NCI-H510A (cell line): ENCODE measurements at places on chromosomes 11 and 22.
A peak's percentile ranks its signal among the peaks of the same experiment; 100 is the strongest.

DNA sequence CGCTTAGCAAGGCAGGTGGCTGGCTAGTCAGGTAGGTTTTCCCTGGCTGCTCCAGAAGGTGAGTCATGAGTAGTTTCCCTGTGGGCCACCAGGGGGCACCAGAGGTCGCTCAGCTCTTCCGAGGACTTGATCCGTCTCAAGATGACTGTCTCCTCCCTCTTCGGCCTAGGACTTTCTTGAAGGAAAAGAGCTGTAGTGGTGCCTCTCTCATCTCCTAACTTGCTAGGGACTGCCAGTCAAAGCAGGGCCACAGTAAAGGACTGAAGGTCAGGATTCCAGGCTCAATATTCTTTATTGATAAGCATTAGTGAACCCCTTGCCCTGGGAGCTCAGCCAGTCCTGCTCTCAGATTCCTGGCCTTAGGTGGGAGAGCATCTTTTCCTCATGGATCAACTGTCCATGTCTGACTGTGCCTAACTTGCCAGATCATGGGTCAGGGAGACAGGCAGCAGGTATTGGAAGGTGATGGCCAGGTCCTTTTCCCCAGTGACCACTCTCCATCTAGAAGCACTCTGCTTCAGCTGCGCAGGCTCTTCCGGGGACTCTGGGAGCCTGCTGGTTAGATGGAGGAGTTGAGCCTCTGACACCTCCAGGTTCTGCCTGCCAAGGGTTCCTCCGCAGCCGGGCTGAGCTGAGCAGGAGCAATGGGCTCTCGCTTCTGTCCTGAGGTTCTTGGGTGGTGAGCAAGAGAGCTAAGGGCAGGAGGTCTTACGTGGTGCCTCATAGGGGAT, 1.9 kb downstream of the POLD4 start:
- no peak for DNase-seq

DNA sequence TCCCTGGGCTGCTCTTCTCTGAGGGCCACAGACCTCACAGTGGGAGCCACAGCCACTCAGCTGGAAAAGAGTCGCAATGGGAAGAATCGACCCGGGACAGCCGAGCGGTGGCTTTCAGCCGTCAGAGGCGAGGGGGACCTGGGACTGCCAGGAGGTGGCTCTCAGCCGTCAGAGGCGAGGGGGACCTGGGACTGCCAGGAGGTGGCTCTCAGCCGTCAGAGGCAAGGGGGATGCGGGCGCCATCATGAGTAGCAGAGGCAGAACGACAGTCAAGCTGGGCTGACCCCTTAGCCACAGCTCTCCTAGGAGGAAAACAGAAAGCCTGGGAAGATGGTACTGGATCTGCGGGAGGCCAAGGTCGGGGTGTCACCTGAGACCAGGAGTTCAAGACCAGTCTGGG, 14.9 kb upstream of the MUC2 start:
- DNase-seq, result no peak

DNA sequence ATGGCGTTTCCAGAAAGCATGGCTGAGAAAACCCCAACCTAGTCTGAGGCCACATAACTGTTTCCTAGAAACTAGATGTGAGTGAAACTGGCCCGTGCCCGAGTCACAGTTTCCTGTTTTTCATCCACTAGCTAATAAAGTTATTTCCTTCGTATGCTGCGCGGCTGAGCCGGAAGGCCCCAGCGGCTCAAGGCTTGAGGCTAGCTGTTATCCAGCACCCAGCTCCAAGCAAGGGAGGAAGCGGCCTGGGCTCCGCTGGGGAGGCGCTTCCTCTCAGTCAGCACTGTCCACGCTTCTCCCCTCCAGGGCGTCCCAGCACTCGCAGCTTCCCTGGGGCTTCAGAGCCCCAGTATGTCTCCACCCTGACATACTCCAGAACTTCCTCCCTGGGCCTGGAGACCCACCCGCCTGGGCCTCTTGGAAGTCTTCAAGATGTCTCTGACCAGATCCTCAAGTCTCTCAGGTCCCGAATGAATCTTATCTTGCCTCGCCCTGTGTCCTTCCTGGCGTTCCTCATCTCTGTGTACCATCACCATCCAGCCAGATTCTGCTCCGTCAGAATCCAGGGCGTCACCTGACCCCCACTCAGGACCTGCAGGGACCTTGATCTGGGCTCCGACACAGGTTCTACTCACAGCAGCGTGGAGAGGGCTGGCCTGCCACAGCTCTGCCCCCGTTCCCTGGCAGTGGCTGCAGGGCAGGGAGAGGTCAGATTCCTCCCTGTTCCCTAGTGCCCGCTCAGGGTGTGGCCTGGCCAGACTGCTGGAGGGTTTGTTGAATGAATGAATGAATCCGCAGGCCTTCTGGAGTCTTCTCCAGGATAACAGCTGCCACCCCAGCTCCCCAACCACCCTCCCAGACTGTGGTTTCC, 81.9 kb downstream of the LRRC32 start:
- DNase-seq, result no peak

- peak; percentile 33 for DNase-seq
These were observed 1.0 kb downstream of the LMO1 start for GRCh38 chr11:8262552-8263108.

- no peak for DNase-seq
These were observed 81.5 kb upstream of the MYOD1 start for GRCh38 chr11:17637901-17638300.

- no peak for DNase-seq
These were observed 29.6 kb upstream of the FIBIN start for GRCh38 chr11:26964339-26964738.

DNA sequence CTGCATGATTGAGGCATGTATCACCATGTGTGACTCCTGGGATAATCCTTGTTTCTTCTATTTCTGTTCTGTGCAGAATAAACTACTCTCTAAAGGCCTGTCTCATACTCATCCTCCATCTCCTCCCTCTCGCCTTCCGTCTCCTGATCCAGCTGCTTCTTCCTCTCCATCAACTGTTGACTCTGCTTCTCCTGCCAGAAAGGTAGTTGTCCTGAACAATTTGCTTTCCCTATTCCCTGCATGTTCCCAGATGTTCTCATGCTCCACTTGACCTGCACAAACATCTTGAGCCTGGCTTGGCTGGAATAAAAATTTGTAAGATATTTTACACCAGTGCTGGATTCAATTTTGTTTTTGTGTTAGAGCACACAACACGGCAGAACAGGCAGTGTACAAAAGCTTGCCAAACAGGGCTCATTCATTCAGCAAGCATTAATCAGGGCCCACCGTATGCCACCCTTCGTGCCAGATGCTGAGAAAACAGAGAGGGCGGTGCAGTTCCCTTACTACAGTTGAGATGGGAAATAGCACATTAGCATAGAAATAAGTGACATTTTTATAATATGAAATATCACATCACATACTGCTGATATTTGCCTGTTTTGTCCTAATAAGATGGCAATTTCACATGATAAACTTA, 133.3 kb upstream of the PARVA start:
- DNase-seq, result no peak

DNA sequence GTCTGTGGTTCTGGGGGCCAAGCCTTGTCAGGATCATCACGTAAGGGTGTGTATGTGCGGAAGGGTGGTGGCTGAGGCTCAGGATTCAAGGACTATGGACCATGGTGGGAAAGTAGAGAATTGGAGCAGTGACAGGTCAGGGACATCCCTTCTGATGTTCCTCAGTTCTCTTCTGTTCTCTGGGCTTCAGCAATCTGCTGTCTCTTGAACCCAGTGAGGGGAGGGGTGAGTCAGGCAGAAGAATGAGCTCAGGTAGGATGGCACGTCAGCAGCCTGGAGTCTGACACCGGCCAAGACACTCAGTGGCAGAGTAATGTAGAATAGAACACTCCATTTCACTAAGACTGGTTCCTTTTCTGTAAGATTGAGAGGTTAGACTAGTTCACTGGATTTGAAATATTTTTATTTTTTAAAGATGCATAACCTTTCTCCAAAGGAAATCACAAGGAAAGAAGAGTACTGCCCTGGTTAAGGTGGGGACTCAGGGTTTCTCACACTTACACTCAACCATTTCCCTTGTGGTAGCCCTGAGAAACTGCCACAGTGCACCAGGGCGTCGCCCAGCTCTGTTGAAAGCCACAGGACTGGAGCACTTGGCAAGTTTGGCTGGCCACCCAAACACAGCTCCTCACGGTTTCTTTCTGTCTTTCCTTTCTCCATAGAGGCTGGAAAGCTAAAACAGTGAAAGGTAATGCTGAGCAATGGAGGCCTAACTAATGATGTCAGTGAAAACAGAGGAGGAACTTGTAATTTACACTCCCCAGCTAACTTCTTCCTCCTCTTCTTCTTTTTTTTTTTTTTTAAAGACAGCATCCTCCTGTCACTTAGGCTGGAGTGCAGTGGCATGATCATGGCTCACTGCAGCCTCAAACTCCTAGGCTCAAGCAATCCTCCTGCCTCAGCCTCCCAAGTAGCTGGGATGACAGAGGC, 23.1 kb upstream of the MICAL2 start:
- DNase-seq, result no peak

DNA sequence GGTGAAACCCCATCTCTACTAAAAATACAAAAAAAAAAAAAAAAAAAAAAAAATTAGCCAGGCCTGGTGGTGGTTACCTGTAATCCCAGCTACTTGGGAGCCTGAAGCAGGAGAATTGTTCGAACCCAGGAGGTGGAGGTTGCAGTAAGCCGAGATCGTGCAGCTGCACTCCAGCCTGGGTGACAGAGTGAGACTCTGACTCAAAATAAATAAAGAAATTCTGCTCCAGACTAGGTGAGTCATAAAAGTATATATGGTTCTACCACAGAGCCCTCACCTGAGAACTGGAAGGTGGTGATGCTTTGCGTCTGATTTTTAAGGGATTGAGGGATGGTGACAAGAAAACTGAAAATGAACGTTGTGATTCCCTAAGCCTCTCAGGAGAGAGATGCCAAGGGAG, 58.4 kb downstream of the NTM start:
- DNase-seq, result no peak

DNA sequence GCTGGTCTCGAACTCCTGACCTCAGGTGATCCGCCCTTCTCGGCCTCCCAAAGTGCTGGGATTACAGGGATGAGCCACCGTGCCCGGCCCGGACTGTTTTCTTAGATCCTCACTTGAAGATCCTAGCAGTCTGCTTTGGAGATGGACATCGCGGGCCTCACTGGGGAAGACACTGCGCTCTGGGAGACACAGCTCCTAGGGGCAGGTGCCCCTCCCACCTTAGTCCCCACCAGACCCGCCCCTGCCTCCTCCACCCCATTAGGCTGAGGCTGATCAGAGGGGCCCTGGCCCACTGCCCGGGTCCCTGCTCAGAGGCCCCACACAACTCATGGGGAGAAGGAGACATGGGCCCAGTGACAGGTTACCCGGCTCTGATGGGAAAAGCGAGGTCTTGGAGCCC, 11.3 kb upstream of the LTO1 start:
- DNase-seq, result no peak

- DNase-seq, result no peak
These were observed 483.5 kb downstream of the BRD1 start for GRCh38 chr22:49344161-49344560.

DNA sequence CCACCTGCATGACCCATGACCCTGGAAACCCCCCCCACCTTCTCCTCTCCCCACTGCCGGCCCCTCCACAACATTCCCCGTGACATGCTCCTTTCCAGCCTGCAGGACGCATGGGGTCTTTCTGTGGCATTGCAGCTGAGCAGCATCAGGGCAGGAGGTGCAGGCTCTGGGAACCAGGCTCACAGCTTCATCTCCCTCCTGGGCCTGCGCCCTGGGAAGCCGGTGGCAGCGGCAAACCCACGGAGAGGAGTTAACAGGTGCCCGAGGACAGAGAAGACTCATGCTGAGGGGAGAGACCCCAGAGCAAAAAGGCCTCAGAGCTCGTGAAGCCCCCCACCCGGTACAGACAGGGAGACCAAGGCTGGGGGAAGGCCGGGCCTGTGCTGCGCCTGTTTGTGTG, 32.2 kb downstream of the CDKN1C start:
- no peak for DNase-seq

DNA sequence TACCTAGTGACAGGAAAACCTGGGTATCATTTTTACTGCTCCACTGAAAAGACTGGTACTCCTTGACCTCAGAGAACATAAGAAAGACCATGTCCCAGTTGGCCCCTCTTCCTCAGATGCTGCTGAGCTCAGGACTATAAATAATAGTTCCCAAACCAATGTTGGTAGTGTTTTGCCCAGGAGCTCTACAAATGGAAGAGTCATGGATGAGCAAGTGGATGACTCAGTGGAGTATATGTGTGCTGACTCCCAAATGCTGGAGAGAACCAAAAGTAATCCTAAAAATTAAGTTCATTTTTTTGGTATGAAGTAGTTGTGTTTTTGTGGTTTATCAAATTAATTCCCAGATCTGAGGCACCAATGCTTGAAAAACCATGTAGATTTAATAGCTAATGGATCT, 482.0 kb downstream of the KCNA4 start:
- DNase-seq, result no peak

DNA sequence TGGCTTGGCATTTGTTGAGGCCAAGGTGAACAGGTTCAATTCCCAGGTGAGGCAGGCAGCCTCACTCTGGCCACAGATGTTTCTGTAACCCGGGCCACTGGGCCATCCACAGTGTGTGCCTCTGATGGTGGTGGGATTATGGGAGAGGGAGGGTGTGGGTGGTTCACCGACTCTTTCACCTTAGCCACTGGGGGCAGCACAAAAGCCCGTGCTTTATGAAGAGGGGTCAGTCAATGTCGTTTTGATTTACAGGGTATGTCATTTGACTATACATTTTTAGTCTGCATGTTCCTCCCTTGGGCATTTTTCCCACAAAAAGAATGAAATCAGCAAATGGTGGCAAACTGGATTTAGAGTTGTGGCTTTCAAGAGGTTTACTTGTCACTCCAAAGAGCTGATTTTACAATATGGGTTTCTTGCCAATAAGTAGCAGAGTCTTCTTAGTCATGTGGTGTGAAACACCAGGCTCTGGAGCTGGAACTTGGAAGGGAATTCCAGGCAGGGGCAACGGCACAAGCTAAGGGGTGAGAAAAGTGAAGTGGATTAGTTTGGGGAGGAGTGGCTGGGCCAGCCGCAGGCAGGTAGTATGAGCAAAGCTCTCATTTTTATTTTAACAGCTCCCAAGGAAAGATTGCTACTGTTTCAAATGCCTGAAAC, 217.8 kb upstream of the ZBED5 start:
- no peak for DNase-seq

DNA sequence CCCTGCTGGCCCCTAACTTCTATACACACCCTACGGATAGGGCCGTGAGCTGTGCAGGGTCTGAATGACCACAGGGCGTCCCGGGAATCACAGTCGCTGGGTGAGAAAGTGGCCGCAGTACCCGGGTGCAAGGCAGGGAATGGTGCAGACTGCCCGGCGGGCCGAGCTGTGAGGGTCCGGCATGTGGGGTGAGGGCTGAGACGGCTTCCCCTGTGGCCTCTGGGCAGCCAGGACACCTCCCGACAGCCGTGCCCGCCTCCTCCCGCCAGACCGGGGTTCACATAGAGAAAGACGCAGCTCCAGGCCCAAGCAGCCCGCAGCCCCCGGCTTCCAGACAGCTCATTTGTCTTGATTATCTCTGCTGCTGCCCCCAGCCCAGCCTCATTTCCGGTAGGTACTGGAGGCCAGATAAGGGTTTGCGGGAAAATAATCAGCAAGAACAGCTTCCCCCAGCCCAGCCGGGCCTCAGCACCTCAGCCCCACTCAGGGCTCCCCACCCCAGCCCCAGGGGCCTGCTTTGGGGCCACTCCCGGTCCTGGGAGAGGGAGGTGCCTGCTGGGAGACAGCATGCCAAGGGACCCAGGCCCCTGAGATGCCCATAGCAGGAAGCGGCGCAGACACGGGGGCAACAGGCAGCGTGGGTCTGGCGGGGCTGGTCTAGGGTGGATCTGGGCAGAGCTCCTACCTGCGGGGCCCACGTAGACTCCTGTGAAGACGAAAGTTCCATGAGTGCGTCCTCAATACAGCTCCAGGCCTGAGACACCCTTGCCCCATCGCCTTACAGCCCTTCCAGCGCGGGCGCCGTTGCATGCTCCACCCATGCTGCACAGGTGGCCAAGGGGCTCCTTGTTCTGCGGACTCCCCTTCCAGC, 123.1 kb downstream of the BRD1 start:
- DNase-seq, result no peak

GRCh38 chr22:37733625-37734401, 37.0 kb downstream of the TRIOBP start:
- DNase-seq, result no peak
